ENCODE measurements at places on chromosomes 16 and 17.

- DNase-seq: no peak
These were observed 40.4 kb upstream of the NOS2 start for GRCh38 chr17:27840688-27841087.

- DNase-seq: no peak
These were observed 2.8 kb downstream of the DRC3 start for GRCh38 chr17:17975436-17975835.

DNA sequence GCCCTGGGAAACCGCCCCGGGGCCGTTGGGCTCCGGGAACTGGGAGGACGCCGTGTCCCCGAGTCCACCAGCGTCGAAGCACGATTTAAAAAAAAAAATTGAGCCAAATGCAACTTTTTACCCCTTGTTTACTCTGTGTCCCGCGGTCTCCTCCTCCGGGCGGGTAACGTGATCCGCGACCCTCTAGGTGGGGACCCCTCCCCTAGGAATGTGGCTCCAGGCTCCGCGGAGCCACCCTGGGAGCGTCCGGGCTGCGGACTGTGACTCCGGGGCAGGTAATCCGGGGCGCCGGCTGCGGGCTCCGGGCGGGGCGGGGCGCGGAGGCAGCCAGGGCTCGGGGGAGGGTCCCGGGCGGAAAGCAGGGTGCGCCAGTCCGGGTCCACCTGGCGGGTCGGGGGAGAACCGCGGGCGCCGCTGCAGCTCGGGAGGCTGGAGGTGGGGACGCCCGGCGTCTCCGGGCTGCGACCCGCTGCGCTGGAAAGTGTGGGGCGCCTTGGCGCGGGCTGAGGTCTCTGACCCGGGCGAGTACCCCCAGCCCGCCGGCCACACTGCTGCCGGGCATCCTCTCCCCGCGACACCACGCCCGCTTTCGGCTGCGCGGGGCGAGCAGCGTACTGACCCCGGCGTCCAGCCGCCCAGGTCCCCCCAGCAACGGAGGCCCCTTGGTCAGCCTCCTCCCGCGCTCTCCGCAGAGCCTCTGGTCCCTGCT lies 852 bp upstream of the HELZ start:
- DNase-seq: no peak

DNA sequence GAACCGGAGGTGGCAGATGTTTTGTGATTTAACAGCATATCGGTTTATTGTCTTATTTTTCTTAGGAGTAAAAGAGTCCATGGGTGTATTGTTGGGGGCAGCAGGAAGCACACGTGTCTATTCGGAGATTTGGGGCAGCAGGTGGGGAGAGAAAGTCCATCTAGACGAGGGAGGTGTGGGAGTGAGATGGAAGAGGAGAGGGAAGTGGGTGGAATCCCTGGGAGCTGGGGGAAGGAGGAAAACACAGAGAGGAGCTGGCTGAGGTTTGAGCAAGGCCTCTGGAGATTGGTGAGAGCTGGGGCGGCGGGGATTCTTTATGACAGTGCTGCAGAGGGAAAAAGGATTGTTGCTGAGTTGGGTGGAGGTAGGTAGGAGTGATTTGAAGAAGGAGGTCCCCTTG lies 72.1 kb downstream of the PRKCB start:
- DNase-seq: no peak

DNA sequence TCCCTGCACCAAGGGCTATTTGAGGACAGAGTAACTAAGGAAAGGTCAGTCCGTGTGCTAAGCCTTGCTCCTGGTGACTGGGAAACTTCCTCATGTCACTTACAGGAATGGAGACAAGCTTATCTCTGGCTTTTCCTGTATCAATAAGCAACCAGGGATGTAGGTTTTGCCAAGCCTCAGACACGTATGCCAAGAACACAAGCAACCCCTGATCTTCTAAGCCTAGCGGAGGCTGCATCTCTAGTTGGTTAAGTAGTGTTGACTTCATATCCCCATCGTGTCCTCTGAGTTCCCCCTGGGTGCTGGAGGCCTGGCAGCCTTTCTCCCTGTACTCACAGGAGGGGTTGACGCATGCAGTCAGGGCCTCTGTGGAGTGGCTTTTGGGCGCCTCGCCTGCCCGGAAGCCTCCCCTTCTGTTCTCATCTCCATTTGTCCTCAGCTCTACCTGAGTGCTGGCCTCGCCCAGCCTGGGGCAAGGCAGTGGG lies 1.4 kb upstream of the C1QTNF1 start:
- no peak for DNase-seq

DNA sequence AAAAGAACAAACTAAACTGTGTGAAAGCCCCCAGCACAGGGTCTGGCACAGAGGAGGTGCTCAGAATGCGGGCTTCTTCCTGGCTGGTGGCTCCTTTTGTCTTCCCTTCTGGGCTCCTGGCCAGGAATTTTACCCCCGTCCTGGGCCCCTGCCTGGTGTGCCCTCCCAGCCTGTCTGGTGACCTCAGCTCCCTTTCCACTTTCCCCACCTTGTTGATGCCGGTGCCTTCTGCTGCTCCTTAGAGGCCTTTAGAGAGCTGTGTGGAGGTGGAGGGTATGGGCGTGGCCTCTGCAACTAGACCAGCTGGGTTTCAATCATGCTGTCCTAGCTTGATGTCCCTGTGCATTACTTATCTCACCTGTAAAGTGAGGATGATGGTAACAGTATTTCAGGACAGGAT lies 16.8 kb downstream of the PIRT start:
- DNase-seq: no peak

- DNase-seq: no peak
These were observed 6.5 kb upstream of the ZNF469 start for GRCh38 chr16:88375996-88376834.

DNA sequence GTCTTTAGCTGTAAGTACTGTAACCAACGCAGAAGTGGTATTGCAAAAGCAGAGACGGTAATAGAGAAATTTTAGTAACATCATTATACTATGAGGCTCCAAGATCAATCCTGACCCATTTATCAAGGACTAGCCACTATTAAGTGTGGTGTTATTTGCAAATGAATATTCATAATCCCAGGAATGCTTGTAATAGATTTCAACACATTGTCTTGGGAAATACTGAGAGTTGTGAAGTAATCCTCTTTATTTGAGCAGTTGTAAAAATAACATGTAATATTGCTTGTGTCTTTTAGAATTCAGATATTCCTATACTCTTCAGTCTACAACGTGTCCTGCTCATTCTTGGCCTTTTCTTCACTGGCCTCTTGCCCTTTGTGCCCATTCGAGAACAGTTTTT lies 46.4 kb downstream of the GDPD1 start:
- no peak for DNase-seq

DNA sequence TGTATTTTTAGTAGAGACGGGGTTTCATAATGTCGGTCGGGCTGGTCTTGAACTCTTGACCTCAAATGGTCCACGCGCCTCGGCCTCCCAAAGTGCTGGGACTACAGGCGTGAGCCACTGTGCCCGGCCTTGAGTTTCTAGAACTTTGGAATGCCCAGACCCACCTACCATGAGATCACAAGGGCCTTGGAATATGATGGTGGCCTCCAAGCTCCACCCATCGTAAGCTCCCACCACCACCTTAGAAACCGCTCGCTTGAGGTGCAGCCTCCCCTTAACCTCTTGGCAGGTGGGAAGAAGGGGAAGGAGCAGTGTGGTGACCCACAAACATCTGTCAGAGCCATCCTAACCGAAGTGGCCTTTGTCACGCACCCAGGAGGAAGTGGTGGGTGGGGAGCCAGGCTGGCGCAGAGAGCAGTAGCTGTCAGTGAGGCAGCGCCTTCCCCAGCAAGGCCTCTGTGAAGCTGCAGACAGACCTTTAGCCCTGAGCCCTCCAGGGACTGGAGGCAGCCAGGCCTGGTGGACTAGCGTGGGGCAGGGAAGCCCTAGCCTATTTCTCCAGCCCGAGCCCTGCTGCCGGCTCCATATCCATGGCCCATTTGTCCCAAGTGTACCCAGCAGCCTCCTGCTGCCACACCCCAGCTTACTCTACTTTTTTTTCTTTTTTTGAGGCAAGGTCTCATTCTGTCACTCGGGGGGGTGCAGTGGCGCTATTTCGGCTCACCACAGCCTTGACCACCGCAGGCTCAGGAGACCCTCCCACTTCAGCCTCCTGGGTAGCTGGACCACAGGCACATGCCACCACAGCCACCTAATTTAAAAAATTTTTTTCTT lies 13.1 kb upstream of the SEPHS2 start:
- no peak for DNase-seq

- DNase-seq: no peak
These were observed 88.5 kb downstream of the NPIPB11 start for GRCh38 chr16:29318037-29318436.

DNA sequence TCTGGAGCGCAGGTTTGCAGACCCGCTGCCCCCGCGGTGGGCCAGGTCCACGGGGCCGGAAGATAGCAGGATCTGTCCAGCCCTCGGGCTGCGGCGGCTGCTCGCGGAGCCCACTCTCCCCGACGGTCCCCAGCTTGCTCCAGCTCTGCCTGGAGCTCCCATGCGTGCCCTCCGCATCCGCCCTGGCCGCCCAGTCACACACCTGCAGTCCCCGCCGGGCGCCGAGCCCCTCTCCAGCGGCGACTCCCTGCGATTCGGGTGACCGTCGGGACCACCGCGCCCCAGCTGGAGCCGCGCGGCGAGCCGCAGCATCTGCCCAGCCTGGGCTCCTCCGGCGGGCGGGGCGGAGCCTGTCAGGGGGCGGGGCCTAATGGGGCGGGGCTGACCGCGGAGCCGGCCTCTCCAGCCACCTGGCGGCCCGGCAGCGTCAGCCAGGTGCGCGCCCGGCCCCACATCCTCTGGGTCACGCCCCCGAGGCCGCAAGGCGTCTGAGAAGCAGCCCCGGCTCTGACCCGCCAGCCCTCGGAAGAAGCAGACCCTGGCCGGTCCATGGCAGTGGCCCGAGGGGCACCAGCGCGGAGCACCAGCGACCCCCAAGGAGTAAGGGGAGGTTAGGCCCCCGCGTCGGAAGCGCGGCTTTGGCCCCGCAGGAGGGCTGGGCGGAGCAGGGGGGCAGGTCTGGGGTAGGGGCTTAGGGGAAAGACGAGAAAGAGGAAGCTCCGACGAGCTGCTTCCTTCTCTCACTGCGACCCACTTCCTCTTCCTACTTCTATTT lies at the start of gene PIK3R5:
TSS of gene PIK3R5 (minus strand) at position 314 of the 775 bp plus-strand sequence. CDS start 54,213 bp downstream, outside the sequence.
- no peak for DNase-seq

DNA sequence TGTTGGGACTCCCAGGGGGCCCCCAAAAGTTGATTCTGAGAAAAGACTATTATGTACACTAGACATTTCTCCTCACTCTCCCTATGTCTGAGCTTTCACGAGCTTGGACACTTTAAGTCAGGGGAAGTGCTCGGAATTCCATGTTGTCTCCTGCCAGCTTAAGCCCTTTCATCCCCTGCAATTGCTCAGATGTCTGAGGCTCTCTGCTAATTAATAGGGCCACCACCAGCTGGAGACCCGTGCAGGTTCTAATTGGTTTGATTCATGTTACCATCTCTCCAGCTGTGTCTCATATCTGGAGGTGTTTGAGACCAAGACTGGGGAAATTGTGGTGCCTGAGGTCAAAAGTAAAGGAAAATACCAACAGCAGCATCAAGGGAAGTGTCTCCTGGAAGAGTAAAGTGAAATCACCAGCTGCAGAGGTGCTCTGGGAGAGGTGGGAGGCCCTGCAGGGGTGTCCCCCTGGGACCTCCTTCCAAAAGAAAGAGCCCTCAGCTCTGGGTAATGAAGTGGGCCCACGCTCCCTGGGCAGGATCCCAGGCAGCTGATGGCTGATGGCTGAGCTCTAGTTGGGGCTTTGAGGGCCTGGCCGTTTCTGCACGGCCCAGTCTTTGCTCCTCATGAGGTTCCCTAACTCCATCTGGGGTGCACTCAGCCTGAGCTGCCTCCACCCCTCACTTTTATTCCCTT lies 5.8 kb upstream of the UTS2R start:
- peak; percentile 48 for DNase-seq

- no peak for DNase-seq
These were observed 43.5 kb downstream of the SCPEP1 start for GRCh38 chr17:57021226-57021940.

GRCh38 chr16:27784351-27785306 lies 234.7 kb downstream of the KATNIP start:
- no peak for DNase-seq

GRCh38 chr16:72910875-72911274 lies 137.1 kb downstream of the ZFHX3 start:
- DNase-seq: no peak

DNA sequence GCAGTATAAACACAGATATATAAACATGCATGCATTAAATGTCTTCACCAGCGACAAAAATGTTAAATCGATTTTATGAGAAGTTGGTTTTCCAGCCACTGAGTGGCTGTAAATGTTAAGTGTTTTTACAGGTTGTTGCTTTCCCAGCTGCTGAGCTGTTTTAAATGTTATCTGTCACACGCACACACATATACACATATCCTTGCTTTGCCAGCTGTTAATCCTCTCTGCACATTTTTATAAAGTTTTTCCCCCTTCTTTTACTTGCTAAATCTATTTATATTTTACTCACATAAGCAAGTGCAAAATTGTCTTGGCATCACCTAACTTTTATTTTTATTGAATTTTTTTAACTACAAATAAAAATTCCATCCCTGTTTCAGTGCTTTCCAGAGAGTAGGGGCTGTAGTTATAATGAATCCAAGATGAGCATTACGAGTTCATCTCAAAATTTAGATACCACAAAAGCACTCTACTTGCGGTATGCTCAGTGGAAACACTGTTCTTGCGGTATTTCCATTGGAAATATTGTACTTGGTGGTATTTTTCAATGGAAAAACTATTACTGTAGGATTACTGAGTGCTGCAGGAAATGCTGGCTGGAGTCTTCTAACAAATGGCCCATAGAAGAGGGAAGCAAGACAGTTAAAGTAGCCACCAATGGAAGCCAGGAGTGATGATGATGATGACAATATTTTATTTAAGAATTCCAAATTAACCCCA lies 124.9 kb upstream of the KCNJ16 start:
- DNase-seq: no peak

DNA sequence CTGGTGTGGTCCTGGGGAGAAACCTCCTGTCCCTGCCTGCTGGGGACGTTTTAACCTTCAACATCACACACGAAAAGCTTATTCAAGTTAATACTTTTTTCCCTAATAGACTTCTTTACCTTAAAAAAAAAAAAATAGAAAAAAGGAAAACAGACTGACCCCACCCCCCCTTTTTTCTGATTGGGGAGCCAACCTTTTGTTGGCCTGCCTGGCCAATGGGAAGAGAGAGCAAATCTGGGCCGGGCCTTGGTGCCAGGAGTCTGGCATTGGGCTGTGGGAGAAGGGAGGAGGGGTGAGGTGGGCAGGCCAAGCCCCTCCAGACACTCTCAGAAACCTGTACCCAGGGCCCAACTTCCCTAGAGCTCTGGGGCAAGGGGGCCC lies 3.0 kb downstream of the CBX8 start:
- DNase-seq: no peak

DNA sequence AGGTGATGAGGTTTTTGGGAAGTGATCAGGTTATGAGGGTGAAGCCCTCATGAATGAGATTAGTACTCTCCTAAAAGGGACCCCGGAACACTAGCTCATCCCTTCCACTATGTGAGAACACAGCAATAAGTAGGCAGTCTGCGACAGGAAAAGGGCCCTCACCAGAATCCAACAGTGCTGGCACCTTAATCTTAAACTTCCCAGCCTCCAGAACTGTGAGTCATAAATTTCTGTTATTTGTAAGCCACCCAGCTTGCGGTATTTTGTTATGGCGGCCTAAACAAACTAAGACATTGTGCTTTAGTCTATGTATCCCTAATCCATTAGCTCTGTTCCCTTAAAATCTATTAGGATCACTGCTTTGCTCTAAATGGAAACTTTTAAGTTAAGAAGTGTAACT lies 8.5 kb downstream of the SLFN12 start:
- DNase-seq: no peak

- DNase-seq: no peak
These were observed 69.8 kb downstream of the MRM3 start for GRCh38 chr17:851924-852323.

Measured in NCI-H1694 treated with DMSO at 0.1 percent for 48 hours (cell line).